ENCODE measurements at places on chromosomes 4 and X.

GRCh38 chr4:38821739-38822138 is 17.1 kb upstream of the TLR1 start:
- no peak for DNase-seq

- no peak for DNase-seq
Observed at GRCh38 chr4:112410804-112411203, 105.2 kb downstream of the NEUROG2 start.

DNA sequence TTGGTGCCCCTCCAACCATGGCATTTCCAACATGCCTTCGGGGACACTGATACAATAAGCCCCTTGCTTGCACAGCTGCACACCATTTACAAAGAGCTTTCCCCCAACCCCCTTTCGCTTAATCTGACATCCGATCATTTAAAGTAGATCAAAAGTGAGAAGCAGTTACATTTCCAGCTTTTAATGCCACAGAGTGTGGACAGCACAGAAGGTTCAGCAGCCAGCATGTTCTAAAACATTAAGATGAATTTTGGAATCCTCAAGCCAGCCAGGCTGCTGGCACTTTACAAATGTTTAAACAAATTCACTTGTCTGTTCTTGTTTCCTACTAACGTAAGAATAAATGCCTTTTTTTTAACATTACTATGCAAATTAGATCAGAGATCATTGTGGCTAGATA is 284.4 kb upstream of the LDB2 start:
- no peak for DNase-seq

GRCh38 chrX:28884823-28885222 is 297.6 kb downstream of the IL1RAPL1 start:
- DNase-seq = no peak

- no peak for DNase-seq
Observed at GRCh38 chr4:166277401-166277800, 404.4 kb downstream of the TLL1 start.

DNA sequence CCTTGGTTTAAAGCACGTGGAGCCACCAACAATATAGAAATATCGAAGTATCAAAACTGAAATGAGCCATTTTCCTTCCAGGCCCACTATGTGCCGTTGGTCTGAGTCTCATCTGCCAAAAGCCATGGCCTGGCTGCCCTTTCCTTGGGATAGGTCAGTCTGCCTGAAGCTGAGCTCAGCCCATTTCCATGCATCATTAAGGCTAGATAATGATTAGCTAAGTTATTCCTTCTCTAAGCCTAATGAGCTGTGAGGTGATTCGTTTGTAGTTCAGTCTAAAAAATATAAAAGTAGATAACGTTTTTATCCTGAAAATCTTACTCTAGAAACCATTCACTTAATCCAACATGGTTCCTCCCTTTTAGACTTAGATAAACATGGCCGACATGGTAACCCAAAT is 936.2 kb upstream of the LCORL start:
- no peak for DNase-seq

DNA sequence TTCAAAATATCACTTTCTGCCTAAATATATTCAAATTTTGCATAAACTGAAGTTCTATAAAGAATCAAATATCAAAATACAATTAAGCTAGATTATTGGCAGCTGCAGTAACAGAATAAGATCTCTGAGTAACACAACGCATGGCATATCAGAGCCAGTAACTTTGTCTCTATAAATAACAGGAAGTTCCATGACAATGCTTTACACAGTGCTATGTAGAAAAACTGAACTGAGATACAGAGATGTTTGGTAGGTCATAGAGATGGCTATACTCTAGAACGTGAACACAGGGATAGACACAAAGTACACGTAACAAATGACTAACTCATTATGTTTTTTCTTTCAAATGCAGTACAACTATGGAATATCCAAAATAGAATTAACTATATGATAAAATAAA is 18.2 kb downstream of the UBE2D3 start:
- DNase-seq = no peak

- DNase-seq = no peak
Observed at GRCh38 chr4:108477527-108478108, 142.8 kb upstream of the RPL34 start.

DNA sequence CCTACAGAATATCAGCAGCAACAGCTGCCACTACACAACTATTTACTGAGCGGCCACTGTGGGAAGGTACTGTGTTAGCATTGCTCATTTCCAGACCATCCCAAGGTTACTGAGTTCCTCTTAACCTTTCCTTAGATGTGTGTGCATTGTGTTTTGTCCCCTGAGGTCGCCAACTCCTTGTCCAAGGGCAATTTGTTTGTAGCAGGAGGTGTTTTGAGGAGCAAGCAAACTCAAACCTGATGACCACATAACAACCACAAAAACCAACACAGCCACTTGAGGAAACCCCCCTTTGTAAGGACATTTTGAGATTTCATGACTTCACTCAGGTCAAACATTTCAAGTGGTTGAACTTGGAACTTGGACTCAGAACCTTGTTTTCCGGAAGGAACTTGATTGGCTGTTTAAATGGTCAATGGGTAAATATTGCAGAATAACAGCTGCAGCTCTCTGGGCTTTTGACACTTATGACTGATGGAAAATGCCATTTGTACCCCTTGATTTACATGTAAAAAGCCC is 122.3 kb downstream of the MID1IP1 start:
- no peak for DNase-seq

DNA sequence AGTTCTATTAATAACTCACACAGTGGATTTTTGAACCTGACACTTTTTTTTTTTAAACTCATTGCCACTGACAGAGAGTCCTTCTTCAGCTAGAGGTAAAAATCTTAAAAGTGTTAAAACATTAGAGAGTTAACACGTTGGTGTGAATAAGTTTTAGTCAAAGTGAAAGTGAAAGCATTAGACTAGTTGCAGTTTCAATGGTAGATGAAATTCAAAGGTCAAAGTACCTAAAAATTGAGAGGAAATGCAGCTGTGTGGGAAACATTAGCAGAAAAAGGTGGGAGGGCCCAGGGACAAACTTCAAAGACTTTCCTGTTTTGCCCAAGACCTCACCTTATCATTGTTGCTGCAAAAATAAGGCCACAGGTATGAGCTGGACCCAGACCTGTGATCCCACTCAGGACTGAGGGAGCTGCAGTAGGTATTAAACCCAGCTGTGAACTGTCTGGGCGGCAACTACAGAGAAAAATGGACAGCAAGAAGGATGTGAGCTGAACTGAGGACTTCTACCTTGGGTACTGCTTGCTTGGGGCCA is 17.6 kb upstream of the GABRA4 start:
- no peak for DNase-seq

GRCh38 chr4:117284736-117285135 is 199.4 kb upstream of the TRAM1L1 start:
- no peak for DNase-seq

DNA sequence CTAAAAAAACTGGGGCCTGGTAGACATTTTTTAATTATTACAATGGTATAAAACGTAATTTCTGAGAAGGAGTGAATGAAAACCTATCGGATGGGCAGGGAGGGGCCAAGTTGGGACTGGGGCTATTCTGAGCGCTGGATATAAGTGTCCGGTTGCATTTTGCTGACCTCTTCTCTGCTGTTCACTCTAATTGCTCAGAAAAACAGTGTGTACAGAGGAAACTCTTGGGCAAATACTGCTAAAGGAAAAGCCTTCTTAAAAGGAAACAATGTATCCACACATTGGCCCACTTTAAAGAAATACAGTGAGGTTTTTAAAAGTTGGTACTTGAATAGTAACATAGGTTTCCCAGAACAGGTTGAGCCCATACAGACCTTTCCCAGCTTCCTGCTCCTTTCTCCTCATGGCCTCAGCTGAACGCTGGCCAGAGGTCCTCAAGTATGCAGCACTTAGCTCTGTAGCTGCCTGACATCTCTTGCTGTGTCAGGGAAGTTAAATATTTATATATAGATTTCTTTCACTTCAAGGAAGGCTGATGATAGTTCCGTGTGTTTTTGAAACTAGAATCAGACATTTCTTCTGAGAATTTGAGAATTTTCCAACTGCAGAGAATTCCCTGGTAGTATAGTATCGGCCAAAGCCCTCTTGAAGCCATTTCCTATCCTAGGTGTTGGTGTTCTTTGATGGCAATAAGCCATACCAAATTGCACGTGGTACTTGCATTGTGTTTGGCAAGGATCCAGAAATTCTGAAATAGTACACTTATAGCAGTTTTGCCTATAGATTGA is 97.1 kb upstream of the SLC4A4 start:
- DNase-seq = no peak

- no peak for DNase-seq
Observed at GRCh38 chr4:19823781-19824180, 427.9 kb upstream of the SLIT2 start.
